Kidney (tissue), 22 donors: ENCODE measurements at places on chromosomes 3 and 15. TPM values are rescaled to one million over a fixed set of nuclear protein-coding genes. Genes with fewer than 3 reads are reported as not detected.
A peak's percentile ranks its signal among the peaks of the same experiment; 100 is the strongest.

Gene PGBD4
- total RNA-seq, result 1.8 TPM

DNA sequence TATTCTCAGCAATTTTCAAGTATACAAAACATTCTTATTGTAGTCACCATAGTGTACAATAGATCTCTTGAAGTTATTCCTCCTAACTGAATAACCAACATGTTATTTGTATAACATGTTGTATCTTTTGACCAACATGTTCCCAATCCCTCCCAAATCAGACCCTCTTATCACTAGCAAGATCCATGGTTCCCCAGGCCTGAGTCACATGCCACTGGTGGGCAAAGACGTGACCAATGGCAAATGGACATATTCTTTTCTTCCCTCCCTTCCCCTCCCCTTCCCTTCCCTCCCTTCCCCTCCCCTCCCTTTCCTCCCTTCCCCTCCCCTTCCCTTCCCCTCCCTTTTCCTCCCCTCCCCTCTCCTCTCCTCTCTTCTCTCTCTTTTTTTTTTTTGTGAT lies 45.4 kb downstream of the AMOTL2 start:
- no peak for DNase-seq

- DNase-seq, result no peak
These were observed 35.0 kb downstream of the TNK2 start for GRCh38 chr3:195873281-195873887.

Gene HESX1
- total RNA-seq, result 0.79 TPM

- no peak for DNase-seq
These were observed 55.2 kb downstream of the RAB7A start for GRCh38 chr3:128781164-128781563.

Gene RTP1
- not detected for total RNA-seq

DNA sequence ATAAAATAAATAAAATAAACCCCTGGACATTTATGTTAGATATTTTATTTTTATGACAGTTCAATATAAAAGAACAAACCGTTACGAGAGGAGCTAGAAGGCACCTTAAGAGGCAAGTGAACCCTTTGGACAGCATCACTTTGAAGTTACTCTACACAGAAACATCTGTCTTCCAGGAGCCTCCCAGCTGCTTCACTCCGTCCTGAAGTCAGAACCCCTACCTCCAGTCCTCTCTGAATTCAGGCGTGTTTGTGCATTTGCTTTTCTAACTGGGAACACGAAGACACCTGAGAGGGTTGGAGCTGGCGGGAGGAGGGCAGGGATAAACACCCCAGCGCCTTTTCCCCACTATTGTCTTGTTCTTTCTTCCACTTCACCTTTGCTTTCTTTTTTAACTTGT lies 46.2 kb downstream of the CMTM7 start:
- DNase-seq, result no peak

Gene HPS3
- 29.4 TPM for total RNA-seq

Gene ST3GAL6
- 10.7 TPM for total RNA-seq

GRCh38 chr3:183117056-183117455 lies 17.8 kb upstream of the MCCC1 start:
- DNase-seq, result no peak

Gene OR5K2
- not detected for total RNA-seq

DNA sequence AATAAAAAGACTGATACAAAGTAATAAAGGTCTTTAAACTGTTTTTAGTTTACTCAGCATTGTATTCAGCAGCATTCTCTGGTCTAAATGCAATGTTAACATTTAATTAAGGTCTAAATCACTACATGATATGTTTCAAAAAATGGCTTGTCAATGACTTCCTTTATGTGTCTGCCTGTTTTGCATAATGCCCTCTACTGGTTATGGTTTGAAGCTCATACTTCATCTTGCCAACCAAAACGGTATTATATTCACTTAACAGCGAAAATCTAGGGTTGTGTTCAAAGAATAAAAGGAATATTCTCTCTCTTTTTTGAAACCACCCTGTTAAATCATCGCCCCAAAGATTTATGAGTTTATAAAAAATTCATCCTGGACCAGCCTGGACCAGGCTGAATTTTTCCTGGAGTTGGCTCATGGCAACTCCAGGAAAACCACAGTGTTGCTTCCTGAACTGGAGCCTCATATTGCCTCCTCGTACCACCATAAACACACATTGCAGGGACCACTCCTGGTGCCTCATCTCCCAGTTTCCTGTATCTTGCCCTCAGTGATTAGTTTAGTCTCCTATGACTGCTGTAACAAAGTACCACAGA lies 6.7 kb upstream of the NCEH1 start:
- DNase-seq, result no peak

- DNase-seq, result no peak
These were observed 25.0 kb upstream of the PLA2G4D start for GRCh38 chr15:42119446-42119760.

- peak; percentile 21 for DNase-seq
These were observed 322.8 kb downstream of the ZNF621 start for GRCh38 chr3:40847551-40847992.

Gene TAGLN3
- total RNA-seq, result 0.79 TPM

Gene TTC23
- total RNA-seq, result 23.6 TPM

- DNase-seq, result no peak
These were observed 66.6 kb upstream of the TGFBR2 start for GRCh38 chr3:30539772-30540171.

DNA sequence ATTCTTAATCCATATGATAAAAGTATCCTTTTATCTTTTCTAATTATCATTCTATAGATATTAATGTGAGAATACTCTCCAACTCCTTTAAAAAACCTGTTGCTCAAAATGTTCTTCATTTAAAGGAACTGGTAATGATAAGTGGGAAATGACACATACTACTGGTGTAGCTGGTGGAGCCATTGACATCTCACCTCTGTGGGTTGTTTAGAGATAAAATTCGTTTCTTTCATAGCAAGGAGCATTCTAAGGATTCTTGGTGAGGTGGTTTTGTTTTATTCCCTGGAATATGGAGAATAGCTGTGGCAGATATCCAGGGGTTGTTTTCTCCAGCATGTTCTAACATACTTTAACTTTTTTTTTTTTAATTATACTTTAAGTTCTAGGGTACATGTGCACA lies 299.8 kb upstream of the THBS1 start:
- no peak for DNase-seq

DNA sequence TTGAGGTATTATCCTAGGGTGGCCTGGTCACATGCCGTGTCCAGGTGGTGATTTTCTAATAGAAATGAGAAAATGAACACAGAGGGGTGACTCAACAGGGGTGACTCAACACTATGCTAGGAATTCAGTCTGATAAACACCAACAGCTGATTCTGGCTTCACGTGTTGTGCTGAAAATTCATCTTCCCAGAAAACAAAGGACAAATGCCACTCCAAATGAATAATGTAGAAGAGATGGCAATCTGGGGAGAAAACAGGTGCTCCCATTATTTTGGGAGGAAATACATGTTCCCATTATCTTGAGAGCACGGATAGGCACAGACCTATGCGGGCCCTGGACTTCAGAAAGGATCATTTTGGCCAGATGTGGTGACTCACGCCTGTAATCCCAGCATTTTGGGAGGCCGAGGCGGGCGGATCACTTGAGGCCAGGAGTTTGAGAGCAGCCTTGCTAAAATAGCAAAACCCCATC lies 101.2 kb upstream of the MEX3B start:
- DNase-seq, result no peak

DNA sequence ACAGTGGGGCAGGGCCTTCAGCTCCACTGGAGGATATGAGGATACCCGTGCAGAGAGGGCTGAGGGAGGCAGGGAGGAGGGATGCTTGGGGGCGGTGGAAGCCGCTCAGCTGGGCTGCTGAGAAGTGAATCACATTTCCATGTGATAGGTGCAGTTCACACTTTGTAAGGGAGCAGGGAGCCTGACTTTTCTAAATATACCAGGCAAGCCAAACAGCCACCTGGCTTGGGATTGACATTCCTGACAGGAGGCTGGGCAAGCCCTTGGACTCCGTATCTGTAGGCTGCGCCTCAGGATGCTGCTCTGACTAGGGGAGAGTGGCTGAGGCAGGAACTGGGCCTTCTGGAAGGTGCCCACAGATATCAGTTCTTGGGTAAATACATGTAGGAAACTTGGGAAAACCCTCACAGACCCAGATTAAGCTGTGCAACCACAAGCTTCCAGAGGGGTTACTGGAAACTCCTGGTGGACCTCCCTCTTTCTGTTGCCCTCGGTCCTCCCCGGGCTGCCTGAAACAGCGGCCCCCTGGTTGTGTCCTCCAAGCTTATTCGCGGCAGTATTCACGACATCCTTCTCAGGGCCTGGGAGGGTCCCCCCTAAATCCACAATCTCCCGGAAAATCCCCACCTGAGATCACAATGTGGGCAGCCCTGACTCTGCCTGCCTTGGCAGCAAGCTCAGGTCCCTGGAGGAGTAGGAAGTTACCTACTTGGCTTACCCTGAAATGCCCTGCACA lies 33.0 kb upstream of the ADCY5 start:
- DNase-seq, result no peak

GRCh38 chr3:132332508-132332907 lies 15.3 kb downstream of the ACP3 start:
- DNase-seq, result no peak
